Stimulated activated CD4-positive, alpha-beta T cell treated with anti-CD3 and anti-CD28 coated beads, Interleukin-1b, Interleukin-23, amount 100 ng/mL, for 1 hour (primary cell): ENCODE measurements at places on chromosomes 7 and 10.

DNA sequence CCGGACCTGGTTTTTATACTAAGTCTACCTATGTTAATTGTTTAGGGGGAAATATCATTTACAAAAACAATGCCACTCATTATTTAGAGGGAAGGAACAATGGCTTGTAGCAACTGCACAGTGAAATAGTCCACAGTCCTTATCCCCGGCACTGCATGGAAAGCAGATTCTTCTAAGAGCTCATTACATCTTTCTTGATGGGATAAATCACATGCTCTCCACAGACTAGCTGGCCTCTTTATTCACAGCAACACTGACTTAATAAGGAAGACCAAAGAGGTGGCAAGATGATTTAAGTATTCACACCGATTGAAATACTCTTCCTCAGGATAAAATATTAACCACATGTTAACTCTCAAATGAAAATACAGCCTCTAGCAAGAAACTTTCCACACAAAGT, 349.4 kb downstream of the PARD3 start:
- no peak for DNase-seq

GRCh38 chr10:112131346-112131745, 52.2 kb downstream of the GPAM start:
- DNase-seq = no peak

- no peak for DNase-seq
Measured at GRCh38 chr7:17071866-17072265, 190.1 kb upstream of the AGR3 start.

- no peak for DNase-seq
Measured at GRCh38 chr7:134504660-134505164, 22.7 kb upstream of the AKR1B10 start.

- no peak for DNase-seq
Measured at GRCh38 chr10:118101501-118101900, 54.8 kb upstream of the RAB11FIP2 start.

DNA sequence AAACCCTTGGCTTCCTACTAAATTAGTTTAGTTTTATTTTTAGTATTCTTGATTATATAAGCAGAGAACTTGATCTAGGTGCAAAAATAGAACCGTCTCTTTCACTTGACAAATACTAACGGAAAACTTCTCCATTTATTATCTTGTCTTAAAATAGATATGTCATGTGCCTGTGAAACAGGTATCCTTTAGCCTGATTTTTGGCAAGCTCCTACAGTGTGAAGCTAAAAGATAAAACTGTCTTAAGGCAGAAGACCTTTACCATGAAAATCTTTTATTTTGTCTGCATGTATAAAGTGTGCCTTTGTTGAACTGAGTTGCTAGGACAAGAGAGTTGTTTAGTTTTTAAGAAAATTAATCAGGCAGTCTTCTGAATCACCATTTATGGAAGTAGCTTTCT, 90.6 kb downstream of the CYP51A1 start:
- DNase-seq = no peak

DNA sequence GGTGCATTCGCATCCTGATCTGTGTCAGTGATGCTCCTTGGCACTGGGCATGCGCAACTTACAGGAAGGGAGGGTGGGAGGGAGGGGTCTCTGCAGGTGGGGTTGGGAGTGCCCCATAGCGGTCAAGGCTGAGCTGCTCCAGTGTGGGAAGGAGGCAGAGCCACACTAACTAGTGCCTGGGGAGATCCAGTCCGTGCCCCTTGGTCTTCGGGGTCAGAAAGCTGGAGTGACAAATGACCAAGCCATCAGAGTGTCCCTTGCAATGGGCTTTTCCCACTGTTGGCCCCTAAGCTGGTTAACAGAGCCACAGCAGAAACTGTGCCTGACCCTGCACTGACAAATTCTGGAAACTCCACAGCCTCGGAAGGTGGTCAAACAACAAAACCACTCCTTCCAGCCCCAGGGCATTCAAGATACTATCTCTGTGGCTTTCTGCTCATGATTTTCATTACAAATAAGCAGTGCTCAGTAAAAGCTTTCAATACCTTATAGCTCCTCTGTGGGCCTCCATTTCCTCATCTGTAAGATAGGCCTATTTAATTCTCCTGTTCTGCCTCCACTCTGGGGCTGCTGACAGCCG, 138.1 kb upstream of the UNC5B start:
- no peak for DNase-seq

DNA sequence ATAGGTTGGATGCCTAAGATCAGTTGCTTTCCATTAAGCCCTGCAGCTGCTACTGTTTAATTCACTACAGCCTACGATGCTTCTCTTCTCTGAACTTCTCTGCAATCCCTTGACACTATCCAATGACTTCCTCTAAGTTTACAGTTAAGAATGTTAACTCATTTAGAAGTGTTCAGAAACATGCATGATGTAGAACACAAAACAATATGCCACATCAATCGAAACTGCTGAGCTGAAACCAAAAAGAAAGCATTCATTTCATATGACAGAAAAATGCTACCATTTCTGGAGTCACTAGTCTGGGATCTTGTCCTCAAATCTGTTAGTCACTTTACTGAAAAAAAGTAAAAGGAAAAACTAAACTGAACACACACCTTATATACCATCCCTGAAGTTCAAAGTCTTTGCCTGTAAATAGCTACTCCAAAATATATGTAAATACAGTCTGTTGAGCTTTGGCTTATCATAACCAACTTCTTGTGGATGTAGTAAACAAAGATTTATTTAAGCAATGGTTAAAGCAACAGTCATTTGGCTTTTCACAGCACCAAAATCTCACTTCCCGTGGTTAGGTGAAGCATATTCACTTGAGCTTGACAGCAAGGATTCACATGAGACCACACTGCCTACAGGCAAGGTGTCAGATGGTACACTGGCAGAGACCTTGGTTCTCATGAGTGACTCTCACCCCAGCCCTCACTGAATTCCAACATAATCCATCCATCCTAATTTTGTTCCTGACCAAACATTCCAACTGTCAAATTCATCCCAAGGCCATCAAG, 187.0 kb downstream of the PPP1R17 start:
- no peak for DNase-seq

GRCh38 chr10:59752278-59752940, 846 bp downstream of the MRLN start:
- no peak for DNase-seq

- DNase-seq = no peak
Measured at GRCh38 chr7:28658381-28658780, 246.1 kb downstream of the CREB5 start.

- DNase-seq = no peak
Measured at GRCh38 chr7:23811540-23811939, 101.5 kb downstream of the STK31 start.

- no peak for DNase-seq
Measured at GRCh38 chr10:108709927-108710722, 1213.2 kb downstream of the XPNPEP1 start.

DNA sequence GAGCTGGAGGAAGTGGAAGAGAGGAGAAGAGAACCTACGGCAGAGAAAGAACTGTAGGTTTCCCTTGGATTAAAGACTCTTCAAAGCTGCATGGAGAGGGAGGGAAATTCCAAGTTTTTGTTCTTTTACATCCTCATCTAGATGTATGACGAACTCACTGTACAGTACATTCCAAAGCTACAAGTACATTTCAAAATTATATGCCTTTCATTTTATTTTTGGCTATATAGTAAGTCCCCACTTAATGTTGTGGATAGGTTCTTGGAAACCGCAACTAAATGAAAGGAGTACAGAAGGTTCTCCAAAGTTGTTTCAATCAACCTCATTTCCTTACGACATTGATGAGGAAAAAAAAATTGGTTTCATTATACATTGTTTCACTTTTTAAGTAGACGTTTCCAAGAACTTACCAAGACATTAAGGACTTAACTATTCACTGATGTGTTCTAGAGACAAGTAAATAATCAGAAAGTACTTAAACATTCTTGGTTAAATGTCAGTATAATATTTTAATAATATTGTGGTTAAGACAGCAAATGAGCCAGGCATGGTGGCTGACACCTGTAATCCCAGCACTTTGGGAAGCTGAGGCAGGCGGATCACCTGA, 16.1 kb upstream of the JMJD1C start:
- no peak for DNase-seq

DNA sequence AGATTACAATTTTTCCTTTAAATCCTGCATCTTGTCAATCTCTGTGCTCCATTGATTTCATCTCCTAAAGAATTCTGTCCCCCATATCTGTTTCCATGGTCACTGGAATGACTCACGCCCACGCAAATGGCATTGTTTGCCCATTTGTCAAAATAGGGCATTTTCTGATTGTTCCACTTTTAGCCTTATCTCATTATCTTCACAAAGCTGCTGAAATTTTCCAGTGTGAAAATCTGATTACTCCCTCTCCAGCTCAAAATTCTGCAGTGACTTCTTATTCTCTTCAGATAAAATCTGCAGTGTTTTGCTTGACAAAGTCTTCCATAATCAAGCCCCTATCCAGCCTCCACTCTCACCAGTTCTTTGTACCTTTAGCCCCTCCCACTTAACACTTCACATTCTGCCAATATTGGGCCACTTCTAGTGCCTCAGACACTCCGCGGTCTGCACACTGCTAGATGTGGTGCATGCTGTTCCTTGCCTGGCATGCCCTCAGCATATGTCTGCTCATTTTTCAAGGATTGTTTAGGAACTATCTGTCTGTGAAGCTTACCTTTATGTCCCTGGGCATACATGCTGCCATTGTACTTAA, 33.9 kb upstream of the CTTNBP2 start:
- DNase-seq = no peak

- no peak for DNase-seq
Measured at GRCh38 chr10:104804880-104805279, 163.8 kb downstream of the SORCS3 start.

DNA sequence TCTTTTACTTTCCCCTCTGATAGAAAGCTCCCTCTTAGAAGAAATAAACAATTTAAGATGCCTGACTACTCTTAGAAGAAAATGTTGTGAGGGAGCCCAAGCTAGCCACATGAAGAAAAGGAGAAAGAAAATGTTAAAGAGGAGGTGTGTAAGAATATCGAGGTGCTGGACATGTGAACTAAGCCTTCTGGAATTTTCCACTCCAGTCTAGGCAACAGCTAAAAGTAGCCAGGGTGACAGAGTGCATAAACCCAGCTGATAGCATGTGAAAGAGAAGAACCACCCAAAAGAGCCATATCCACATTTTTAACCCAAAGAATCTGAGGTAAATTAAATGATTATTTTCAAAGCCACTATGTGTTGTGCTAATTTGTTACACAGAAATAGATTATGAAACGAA, 1690.6 kb upstream of the LRRTM3 start:
- DNase-seq = no peak

DNA sequence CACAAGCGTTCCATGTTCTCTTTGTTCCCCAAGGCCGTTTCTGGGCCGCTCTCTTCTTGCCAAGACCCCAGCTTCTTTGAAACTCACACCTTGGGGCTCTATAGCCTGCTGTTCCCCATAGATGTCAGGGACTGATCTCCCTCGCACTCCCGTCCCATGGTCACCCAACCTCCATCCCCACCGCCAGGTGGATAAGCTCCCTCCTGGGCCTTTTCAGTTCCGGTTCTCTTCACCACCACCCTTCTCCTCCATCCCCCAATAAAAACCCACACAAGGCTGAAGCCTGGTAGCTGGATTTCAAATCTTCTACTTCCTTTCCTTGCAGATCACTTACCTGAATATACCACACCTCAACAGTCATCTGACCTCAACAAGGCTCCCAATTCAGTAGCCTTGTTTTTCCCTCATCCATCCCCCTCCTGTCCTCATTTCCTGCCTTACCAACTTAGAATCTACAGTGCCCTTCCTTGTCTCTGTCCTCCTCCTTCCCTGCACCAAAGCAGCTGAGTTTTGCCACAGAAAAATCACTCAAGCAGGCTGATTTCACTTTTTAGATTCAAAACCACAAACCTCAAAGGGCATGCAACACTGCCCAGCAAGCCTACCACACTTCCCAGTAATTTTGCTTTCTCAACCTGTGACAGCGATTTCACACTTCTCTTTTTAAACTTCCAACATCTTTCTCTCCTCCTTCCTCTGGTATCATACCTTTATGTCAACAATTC, 7.7 kb downstream of the SLC37A3 start:
- DNase-seq = no peak

DNA sequence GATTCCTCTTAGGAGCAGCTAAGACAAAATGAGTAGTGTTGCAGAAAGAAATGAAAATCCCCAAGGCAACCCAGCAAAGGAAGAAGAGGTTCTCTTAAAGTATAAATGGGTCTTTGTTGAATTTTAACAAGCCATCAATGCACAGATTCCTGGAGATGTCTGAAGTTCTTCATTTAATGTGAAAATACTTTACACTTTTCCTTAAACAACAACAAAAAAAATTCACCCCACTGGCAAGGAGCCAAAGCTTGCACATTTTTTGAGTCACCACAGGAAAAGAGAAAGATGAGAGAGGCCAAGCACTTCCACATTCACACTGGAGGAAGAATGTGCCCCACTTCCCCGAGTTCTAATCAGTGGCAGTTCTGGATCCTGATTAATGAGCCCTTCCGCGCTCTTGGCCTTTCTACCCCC, 286.4 kb upstream of the MEOX2 start:
- no peak for DNase-seq

- DNase-seq = no peak
Measured at GRCh38 chr7:120992965-120993494, 4.5 kb downstream of the CPED1 start.

GRCh38 chr7:101121991-101122932, 4.6 kb upstream of the SERPINE1 start:
- DNase-seq = no peak

DNA sequence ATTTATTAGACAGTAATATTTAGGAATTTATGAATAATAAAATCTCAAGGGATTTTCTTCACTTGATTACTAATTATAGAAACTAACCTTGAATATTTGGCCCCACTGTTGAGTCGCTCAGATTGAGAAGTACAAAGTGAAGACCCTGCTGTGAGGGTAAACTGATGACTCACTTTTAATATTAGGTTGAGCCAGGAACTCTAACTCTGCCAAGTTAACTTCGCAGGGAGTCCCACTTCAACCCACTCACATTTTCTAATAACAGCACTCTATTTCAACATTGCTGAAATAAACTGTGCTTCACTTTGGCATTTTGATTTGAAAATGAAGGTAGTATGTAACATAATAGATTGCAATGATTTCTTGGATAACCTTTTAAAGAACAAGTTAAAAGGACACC, 200.7 kb downstream of the POLR1F start:
- no peak for DNase-seq

- DNase-seq = no peak
Measured at GRCh38 chr7:108430664-108431063, 25.6 kb downstream of the NRCAM start.

DNA sequence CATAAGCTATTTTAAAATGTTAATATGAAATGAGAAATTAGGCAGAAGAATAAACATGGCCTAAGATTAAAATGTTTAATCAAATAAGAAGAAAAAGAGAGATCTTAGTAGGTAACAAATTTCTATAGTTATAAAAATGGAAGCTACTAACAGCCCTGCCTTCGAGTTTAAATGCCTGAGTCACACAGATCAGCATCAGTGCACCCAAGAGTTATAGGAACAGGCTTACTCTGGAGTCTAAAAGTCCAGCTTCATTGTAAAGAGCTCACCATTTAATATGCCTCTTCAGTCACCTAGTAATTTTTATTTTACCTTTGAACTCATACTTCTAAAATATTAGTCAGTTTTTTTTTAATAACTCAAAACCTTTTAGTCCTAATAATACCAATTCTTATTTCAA, 52.6 kb downstream of the BRI3 start:
- DNase-seq = no peak

- DNase-seq = no peak
Measured at GRCh38 chr7:8985255-8985654, 551.8 kb downstream of the NXPH1 start.
